ENCODE measurements at places on chromosomes 6 and 20.

GRCh38 chr6:30615219-30615957 lies 1.7 kb downstream of the PPP1R10 start:
- ATAC-seq: no peak

DNA sequence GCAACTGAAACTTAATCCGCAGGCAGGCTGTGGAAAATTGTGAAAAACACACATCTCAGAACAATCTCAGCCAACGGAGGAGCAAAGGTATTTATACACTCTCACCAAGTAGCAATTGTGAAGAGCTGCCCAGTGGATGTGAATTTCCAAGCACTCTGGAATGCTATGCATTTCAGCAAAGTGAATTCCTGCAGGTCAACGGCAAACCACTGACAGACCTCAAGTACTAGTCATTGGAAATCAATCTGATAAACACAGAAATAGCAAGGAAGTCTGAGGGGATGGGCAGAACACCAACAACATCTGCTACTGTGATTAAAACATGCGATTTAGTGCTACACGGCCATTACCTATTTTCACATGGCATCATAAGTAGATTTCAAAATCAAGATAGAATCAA lies 429.1 kb downstream of the HTR1B start:
- no peak for ATAC-seq

- no peak for ATAC-seq
These were observed 88.6 kb downstream of the MCHR2 start for GRCh38 chr6:99905209-99906106.

GRCh38 chr6:168115748-168116437 lies 36.9 kb upstream of the FRMD1 start:
- no peak for ATAC-seq

DNA sequence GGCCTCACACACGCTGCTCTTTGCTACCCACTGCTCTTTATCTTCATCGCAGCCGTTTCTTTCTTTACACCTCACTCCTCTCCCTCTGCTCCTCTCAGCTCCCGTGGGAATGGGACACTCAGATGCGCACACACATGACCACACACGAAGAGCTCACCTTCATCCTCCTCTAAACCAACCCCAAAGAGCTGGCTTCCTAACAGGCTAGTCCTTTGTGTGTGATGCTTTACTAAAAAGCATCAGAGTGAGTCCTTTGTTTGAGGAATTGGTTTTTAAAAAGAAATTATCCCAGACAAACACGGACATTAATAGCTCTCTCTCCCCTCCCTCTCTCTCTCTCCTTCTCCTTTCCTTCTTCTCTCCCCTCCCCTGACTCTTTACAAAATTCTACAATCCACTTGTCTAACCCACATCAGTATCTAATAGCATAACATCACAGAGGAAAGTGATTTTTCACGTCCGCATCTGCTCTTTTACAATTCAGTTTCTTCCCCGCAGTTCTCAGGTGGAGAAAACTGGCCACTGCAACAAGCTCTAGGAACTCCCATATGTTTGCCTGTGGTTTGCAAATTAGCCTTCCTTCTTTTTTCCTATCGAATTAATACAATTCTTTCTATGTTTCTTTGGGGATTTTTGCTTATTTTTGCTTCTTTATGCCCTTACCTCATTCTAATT lies 306.8 kb upstream of the CNR1 start:
- ATAC-seq: no peak

GRCh38 chr20:52076164-52076563 lies 115.4 kb downstream of the ZFP64 start:
- ATAC-seq: no peak

DNA sequence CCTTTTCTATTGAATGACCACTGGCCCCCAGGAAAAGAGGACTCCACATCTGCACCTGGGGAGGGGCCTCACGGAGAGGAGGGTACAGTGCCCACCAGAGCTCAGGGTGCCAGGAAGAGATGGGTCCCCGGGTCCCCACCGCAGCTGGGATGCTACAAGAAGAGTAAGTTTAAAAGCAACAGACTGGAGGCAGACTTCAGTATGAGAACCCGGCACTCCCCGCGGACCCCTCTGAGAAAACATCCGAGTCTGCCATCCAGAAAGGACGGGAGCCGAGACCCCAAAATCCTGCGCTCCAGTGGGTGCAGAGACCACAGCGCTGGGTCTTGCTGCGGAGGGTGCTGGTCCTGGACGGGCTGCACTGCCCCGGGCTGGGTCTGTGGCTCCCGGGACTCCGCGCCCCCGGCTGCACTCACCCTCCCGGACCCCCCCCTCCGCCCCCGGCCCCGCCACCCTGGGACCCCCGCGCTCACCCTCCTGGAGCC lies 350 bp downstream of the HELZ2 start:
- peak; percentile 17 for ATAC-seq

DNA sequence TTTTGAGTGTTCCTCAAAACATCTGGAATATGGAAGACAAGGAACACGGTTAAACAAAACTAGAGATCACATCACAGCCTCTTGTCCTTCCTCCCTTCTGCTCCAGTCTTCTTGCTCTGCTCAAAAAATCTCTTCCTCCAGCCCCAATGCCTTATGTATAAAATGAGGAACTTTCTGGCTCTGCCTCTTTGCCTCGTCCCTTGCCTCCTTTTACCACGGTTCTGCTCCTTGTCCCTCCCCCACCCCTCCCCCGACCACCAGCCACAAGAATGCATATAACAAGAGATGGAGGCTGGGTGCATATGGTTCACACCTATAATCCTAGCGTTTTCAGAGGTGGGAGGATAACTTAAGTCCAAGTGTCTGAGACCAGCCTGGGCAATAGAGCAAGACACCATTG lies 43.6 kb downstream of the PLAGL2 start:
- no peak for ATAC-seq

DNA sequence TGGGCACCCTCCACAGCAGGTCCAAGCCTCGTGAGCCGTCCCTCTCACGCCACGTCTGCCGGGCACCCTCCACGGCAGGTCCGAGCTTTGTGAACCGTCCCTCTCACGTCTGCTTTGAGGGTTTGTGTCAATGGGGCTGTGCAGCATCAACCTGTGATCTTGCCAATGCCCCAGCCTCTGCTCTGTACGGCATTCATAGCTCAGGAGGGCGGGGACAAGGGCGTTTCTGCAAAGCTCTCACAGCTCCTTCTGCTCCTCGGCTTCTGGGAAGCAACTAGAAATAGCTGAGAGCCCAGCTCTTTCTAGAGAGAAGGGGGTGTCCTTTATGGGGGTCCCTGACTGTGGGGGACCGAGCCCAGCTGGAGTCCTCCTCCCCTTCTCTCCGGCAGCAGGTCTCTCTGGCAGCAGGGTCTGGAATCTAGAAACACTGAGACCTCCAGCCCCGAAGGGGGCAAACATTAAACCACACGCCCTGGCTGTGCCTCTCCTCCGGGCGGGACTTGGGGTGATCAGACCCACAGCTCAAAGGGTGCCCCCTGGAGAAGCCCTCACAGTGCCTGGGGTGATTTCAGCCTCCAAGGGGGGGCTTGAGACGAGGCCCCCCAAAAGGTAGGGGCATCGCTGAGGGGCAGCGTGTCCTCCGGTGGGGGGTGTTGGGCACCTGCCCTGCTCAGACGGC lies 41.2 kb upstream of the CHRNA4 start:
- no peak for ATAC-seq

DNA sequence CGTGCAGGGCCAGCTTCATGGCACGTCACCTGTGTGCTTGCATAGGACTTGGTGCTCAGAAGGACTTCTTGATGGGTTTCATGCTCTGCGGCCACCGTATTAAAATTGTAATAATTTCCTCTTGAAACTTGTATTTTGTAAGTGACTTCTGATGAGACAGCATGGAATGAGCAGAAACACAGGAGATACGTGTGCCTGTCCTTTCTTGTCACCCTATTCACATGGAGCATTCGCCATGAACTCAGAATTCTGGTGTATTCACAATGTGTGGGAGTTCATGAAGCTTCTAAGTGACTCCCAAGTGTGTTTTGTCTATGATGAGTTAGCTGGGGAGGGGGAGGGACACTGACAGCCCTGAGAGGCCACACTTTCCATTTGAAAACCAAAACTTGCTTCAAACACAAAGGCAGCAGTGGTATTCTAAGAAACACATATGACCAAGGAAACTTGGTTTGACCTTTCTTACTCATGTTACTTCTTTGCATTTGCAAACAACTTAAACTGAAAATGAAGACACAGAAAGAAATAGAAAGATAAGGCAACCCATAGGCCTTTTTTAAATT lies 92.1 kb upstream of the NEDD9 start:
- ATAC-seq: peak; percentile 96

DNA sequence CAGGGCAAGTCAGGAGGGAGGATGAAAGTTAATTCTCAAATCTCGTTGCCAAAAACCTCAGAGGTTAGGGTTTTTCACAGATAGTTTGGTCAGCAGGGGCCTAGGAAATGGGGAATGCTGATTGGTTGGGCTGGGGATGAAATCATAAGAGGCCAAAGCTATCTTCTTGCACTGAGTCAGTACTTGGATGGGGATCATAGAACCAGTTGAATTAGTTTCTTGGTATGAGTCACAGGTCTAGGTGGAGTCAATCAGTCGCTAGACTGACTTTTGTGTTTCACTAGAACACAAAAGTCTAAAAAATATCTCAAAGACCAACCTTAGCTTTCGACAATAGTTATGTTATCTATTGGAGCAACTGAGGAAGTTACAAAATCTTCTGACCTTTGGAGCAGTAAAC lies 368.5 kb downstream of the TBC1D32 start:
- ATAC-seq: no peak

GRCh38 chr20:57259938-57260921 lies 6.2 kb downstream of the BMP7 start:
- ATAC-seq: no peak

DNA sequence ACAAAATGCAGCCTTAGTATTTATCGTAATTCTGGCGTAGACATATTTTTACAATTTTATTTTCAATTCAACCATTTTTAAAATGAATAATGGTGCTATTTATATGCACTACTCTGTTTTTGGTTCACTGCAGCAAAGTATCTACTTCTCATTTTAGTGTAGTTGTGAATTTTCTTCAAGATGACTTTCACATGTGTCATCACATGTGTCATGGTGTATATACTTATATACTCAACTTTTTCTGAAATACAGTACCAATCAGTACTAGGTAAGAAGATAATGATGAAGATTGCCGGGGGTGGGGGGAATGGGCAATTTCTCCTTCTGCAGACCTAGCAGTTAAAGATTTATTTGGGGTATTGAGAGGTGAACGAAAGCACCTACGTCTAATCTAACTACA lies 634.5 kb downstream of the PHF3 start:
- no peak for ATAC-seq

DNA sequence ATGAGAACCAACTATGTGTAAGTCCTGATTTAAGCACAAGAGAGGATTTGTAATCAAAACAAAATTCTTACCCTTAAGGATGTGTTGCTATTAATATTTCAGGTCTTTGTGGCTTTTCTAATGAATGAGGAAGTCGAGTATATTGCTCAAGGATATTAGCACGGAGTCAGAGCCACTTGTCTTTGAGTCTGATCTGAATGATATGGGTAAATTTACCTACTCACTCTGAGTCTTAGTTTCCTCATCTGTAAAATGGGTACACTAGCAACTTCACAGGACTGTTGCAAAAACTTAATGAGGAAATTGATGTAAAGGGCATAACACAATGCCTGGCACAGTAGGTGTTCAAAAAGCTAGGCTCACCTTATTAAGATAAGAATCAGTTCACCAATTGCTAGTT lies 30.0 kb upstream of the QKI start:
- no peak for ATAC-seq

- no peak for ATAC-seq
These were observed 53.1 kb downstream of the MAP3K7 start for GRCh38 chr6:90533615-90534336.

- no peak for ATAC-seq
These were observed 5.2 kb upstream of the BPIFA3 start for GRCh38 chr20:33211817-33212424.

- ATAC-seq: no peak
These were observed 206.8 kb upstream of the SLC35B3 start for GRCh38 chr6:8642131-8642530.

DNA sequence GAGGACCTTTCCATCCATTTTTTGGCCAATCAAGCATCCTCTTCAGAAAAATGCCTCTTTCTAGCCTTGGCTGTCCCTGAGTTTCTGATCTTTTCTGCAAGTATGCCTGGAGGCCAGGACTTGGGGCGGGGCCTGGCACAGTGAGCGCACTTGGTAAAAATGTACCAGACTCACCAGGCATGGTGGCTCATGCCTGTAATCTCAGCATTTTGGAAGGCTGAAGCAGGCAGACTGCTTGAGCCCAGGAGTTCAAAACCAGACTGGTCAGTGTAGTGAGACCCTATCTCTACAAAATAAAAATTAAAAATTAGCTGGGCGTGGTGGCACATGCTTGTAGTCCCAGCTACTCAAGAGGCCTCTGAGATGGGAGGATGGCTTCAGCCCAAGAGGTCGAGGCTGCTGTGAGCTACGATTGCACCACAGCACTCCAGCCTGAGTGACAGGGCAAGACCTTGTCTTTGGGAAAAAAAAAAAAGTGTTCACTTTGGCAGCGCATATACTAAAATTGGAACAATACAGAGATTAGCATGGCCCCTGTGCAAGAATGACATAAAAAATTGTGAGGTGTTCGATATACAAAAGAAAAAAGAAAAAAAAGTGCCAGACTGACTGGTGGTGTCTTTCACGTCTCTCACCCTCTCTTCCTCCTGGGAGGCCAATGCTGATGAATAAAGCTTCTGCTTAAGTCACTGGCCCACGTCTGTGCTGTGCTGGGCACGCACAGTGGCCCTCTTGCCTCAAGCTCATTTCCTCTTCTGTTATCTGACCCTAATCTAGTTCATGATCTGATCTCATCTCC lies 18.1 kb upstream of the SLC9A8 start:
- ATAC-seq: peak; percentile 90

GRCh38 chr6:141335477-141336273 lies 797.0 kb upstream of the GJE1 start:
- ATAC-seq: no peak

- no peak for ATAC-seq
These were observed 111.3 kb upstream of the MLN start for GRCh38 chr6:33915134-33915533.

DNA sequence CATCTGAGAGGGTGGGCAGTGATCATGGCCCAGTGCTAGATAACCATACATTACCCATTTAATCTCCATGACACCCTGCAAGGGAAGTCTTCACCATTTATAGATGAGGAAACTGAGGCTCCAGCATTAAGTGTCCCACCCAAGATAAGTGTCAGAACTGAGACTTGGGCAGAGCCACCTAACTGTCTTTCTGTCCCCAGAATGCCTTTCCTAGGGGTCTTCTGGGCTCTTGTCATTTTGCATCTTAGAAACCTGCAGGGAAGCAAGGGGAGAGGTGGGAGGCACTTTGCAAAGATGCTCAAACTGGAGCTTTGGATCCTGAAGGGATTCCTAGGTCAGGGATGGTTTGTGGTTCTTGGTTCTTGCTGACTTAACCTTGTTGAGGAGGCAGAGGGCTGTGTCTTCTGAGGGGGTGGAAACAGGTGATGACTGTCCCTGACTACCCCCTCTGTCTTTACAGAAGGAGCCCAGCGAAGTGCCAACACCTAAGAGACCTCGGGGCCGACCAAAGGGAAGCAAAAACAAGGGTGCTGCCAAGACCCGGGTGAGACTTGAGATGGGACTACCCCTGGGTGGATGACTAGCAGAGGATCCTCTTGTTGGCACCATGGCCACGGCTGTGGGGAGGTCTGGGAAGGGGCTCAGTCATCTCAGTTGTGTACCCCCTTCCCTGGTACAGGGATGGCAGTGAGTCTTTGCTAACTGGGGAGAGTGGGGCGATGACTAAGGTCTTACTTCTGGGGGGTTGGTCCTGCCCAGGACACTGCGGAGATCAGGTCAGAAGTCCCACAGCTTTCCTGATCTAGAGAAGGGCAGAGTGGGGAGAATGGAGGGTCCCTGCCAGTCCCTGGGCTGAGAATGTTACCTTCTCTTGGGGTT lies 5.8 kb downstream of the HMGA1 start:
- no peak for ATAC-seq

Measured in activated CD4-positive, CD25-positive, alpha-beta regulatory T cell treated with anti-CD3 and anti-CD28 coated beads, Interleukin-2, amount 50 U/mL, for 24 hours (primary cell).